ENCODE measurements at places on chromosomes 5 and 9.

GRCh38 chr9:98532574-98532973 lies 176.2 kb downstream of the GABBR2 start:
- DNase-seq, result peak; percentile 67

GRCh38 chr5:92320446-92320845 lies 937.3 kb upstream of the ARRDC3 start:
- no peak for DNase-seq

GRCh38 chr5:10536931-10537579 lies 26.8 kb upstream of the ANKRD33B start:
- DNase-seq, result no peak

DNA sequence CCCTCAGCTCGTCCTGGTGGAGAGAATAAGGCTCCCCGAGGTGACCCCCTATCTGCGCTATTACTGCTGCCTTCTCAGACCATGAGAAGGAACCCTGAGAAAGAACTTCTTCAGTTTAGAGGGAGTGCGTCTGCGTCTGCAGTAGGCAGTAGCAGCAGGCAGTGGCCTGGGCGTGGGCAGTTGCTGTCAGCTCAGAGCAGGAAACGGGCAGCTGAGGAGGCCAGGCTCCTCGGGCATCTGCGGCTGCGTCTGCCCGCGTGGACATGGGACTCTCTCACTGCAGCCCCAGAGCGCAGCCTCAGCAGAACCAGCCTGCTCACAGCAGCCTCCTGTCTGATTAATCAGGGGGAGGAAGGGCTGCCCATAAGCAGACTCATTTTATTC lies 49.8 kb upstream of the FCN1 start:
- no peak for DNase-seq
